ENCODE measurements at places on chromosomes 1 and 21.

- no peak for DNase-seq
These were observed 22.5 kb downstream of the SLC45A1 start for GRCh38 chr1:8340448-8340847.

DNA sequence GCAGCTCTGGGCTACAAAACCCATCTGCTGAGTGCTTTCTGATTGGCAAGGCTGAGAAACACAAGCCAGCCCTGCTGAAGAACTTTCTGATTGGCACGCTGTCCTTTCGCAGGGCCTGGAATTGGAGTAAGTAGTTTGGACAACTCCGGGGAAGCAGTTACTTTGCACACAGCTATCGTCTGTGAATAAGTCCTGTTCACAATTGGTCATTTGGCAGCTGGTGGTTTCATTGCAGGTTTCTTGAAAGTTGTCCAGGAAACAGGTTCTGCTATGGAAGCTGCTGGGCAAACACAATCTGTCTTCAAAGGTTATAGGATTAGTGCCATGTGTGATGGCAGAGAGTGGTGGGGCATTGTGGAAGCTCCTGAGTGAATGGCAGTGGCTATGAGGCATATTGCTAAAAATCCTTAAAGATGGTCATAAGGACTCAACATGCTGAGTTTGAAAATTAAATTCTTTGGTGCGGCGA lies at the start of gene KRTAP27-1:
TSS of gene KRTAP27-1 (minus strand) at position 419 of the 469 bp plus-strand sequence. CDS start at position 393, 26 bp downstream.
- no peak for DNase-seq

DNA sequence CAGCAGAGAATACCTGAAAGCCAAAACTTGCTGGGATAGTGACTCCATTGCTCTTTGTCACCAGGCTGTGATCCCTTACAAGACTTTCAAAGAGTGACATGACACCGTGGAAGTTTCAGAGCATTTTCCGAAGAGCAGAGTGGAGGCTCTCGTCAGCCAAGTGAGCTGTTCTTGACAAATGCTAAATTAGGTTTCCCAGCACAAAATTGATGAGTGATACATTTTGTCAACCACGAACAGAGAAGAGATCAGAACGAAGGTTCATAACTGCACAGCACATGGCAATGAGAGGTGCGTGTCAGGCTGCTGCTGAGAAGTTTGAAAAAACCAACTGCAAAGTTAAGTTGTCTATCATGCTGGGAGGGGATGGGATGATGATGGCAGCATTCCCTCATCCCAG lies 184.4 kb upstream of the C1orf174 start:
- DNase-seq = no peak

GRCh38 chr1:247401310-247402119 lies 14.5 kb upstream of the NLRP3 start:
- no peak for DNase-seq

- DNase-seq = no peak
These were observed 184.4 kb downstream of the SIPA1L2 start for GRCh38 chr1:232445361-232446106.

DNA sequence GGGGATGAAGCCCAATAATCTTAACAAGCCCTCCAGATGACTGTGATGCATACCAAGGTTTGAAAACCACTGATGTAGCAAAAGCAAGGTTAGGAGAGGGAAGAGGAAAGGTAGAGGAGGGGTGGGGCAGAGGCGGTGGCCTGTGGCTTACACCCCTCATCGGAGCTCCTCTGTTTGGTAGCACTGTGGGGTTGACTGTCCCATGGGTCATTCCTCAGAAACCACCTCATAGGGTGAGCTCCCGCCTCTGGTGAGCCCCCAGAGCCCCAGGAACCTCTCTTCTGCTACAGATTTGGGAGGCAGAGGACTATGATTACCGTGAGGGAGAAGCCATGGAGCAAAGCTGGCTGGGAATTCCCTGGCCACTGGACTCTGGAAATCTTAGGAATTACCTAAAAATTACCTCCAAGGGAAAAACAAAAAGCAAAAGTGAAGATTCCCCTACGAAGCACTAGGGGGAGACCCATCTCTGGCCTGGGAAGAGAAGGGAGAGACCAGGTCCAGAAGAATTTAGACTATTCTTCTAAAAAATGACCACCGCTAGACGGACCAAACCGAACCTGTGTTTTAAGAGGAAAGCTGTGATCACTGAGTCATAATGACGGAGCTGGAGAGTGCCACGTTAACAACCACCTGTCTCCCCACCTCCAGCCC lies 1.5 kb upstream of the RASSF5 start:
- DNase-seq = no peak

DNA sequence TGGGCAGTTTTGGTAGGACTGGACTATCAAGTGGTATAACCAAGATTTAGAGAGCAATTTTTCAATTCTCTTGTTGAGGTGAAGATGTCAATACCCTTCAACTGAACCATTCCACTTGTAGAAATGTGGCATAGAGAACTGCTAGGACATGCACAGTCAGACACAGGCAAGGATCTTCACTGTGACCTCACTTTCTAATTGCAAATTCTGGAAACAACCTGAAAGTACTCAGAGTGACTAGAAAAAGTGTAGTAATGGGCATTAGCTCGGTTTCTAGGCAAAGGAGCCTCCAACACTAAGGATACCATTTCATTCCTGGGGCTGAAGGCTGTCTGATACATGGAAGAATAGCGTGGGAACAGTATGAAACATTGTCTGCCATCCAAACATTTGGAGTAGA lies 433.0 kb upstream of the RUNX1 start:
- DNase-seq = no peak

GRCh38 chr1:64480999-64481772 lies 11.3 kb downstream of the CACHD1 start:
- no peak for DNase-seq

- DNase-seq = no peak
These were observed 23.0 kb downstream of the LRRC3 start for GRCh38 chr21:44478124-44478800.

DNA sequence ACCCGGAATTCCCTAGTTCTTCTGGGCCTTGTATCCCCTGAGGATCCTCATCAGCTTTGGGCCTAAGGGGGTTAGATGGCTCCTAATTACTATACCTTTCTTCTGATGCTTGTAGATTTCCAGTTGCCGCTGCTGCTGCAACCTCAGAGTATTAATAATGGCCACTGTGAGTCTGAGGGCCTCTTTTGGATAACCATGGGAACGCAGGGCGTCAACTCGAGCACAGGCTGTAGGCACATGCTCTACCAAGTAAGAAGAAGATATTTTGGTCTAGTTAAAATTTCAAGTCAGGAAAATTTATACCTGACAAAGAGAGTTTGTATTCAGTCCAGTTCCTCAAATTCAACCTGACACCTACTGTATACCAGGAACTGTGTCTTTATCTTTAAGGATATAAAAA lies 28.2 kb downstream of the UROD start:
- no peak for DNase-seq

- no peak for DNase-seq
These were observed 286.1 kb downstream of the KIF26B start for GRCh38 chr1:245440922-245441321.

DNA sequence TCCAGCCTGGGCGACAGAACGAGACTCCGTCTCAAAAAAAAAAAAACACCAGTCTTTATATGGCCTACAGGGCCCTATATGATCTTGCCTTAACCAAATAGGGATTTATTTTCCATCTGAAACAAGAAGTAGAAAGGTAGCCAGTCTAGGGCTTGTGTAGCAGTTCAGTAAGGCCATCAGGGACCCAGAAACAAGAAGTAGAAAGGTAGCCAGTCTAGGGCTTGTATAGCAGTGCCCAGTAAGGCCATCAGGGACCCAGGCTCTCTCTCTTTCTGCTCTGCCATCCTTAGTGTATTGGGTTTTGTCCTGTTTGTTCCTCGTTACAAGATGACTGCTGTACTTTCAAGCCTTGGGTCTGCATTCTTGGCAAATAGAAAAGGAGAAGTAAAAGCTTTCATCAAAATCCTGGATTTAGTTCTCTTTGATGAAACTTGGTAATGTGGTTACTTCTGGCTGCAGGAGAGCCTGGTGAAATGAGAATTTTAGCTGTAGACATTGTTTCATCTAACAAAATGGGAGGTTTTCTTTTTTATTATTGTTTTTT lies 46.1 kb downstream of the PKN2 start:
- peak; percentile 19 for DNase-seq

DNA sequence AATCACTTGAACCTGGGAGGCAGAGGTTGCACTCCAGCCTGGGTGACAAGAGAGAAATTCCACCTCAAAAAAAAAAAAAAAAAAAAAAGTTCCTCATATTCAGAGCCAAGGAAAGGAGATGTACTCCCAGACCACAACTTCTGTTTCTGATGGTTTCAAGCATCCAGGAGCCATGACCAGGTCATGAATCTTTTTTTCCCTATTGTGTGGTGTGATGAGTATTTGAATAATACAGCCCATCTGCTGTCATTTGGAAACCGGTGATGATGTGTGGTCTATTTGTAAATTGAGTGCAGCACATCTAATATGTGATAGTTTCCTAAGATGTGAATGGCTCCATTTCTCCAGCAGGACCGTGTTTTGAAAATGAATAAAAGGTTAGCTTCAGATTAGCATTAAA lies 18.6 kb downstream of the PIK3CD start:
- no peak for DNase-seq
